Putamen (tissue), 1 donor: ENCODE measurements at places on chromosomes 4 and X.
A peak's percentile ranks its signal among the peaks of the same experiment; 100 is the strongest.

DNA sequence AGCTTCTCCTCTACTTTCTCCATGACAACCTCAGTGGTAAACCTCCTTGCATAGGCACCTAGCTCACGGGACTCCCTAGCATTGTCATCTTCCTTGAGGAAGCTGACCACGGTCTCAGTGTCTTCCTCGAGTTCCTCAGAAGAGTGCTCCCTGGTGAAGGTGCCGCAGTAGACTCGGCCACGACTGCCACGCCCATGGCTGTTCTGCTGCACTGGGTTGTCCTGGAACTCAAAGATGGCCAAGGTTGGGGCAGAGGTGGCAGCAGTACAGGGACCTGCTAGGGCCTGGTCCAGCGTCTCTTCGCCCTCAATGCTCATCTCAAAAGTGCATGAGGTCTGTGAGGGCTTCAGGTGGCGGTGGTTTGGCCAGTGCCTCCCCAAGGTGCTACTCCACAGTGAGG is 147.9 kb upstream of the ARHGEF9 start:
- no peak for DNase-seq

- peak; percentile 47 for DNase-seq
These were observed 670 bp downstream of the PAPSS1 start for GRCh38 chr4:107719207-107719921.

DNA sequence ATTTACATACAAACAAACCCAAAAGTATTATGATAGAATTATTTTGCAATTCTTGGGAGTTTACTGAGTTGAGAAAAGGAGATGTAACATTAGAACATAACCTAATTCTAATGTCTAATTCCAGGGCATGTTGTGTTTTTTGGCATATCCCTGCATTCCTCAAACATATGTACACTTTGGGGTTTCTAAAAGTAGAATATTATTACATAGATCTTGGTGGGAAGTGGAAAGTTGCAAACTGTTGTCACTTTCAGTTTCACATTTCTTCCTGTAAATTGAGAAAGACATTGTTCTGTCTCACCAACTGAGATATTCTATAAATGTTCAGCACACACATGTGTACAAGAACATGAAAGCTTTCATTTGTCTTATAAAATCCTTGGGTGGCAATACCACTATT is 24.4 kb upstream of the GBA3 start:
- DNase-seq, result no peak

DNA sequence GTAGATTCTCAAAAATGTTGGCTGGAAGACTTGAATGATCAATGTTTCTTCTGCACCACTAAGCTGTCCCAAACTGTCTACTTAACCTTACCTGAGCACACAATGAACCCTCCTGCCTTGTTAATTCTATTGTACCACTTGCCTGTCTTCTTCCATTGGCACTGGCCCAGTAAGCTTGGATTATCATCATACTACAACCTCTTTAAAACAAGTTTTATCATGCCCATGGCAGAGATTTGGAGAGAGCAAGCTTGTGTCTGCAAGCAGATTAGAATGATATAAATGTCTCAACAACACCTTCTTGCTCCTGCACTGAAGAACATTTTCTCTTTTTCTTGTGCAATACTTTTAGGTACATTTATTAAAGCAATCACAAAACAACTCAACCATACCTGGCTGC is 74.0 kb upstream of the VMA21 start:
- DNase-seq, result no peak

- DNase-seq, result no peak
These were observed 31.3 kb upstream of the ANAPC4 start for GRCh38 chr4:25345744-25346143.

- no peak for DNase-seq
These were observed 568.0 kb downstream of the STIM2 start for GRCh38 chr4:27428661-27429060.

GRCh38 chrX:152899874-152900719 is 2.2 kb downstream of the ZNF185 start:
- DNase-seq, result no peak

GRCh38 chr4:146649232-146649631 is 10.5 kb downstream of the POU4F2 start:
- no peak for DNase-seq

- no peak for DNase-seq
These were observed 658 bp downstream of the SH3TC1 start for GRCh38 chr4:8199594-8200301.

- DNase-seq, result no peak
These were observed 17.2 kb downstream of the AFAP1 start for GRCh38 chr4:7922466-7922865.

DNA sequence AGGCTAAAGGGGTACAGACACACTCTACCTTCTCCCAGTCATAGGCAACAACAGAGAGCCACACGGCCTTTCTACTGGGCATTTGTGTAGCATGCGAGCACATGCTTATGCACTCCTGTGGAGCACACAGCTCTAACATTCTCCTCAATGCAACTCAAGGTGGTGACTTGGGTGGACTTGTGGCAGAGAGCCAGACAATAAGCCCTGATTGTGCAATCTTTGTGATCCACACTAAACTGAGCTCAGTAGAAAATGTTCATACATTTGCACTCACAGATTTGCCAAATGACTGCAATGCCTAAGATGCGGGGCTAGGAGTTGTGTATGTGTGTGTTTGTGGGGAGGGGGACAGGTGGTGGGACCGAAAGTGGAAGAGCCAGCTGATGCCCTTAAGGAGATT is 31.4 kb upstream of the SETD7 start:
- no peak for DNase-seq
